Activated T-helper 17 cell treated with anti-CD3 and anti-CD28 coated beads, Interleukin-2, amount 50 U/mL, for 72 hours (primary cell): ENCODE measurements at places on chromosomes 3 and 15.

- no peaks in the 10 kb centered on the region for H3K36me3 ChIP-seq
- H3K27me3 ChIP-seq: peaks cover 24% of the 10 kb centered on the region
- H3K27ac ChIP-seq: no peak overlapping the region
- H3K4me3 ChIP-seq: no peak overlapping the region
- no peaks in the 10 kb centered on the region for H3K4me1 ChIP-seq
- ATAC-seq: no peak
These were observed 25.1 kb upstream of the MTMR10 start for GRCh38 chr15:31016446-31016915.

GRCh38 chr15:23628612-23629233 is 18.9 kb downstream of the MAGEL2 start:
- no peaks in the 10 kb centered on the region for H3K36me3 ChIP-seq
- no peak for ATAC-seq
- no peak overlapping the region for H3K27ac ChIP-seq
- H3K4me3 ChIP-seq: no peak overlapping the region
- H3K27me3 ChIP-seq: peaks cover 9% of the 10 kb centered on the region

DNA sequence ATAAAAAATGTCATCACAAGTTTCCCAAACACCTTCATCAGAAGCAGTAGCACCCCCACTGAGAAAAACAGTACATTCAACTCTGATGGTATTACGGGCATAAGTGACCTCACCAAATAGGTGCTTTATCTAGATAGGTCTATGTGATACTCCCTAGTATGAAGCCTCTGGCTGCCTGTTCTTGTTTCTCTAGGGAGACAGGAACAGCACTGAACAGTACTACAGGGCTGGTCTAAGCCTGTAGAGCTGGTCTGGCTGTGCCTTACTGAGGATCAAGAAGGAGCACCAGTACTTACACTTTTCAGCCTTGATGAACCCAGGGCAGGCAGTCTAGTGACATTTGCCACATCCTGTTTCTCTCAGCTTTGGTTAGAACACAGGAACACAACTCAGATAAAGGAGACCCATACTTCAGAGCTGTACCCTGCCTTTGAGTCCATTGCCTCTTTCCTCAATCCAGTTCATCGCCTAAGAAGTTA is 35.9 kb downstream of the OXNAD1 start:
- H3K27ac ChIP-seq: peak overlapping the region; percentile 95
- H3K4me3 ChIP-seq: peak overlapping the region; percentile 93
- peaks cover 92% of the 10 kb centered on the region for H3K36me3 ChIP-seq
- H3K27me3 ChIP-seq: no peaks in the 10 kb centered on the region

DNA sequence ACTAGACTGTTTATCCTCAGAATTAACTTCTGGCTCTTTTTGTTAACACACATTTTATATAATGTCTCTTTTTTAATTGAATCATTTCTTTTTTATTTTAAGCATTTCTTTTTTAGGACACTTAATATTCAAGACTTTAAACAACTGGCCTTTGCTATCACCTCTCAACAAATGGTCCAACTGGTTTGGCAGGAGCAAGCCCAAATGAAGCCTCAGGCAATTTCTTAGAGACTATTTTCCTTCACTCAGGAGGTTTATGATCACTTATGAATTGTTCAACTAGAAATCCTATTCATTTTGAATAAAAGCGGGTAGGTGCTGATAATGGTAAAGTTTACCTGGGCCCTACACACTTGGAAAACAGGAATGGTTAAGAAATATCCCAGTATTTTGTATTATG is 705.6 kb upstream of the GBE1 start:
- H3K27ac ChIP-seq: no peak overlapping the region
- no peaks in the 10 kb centered on the region for H3K36me3 ChIP-seq
- no peak overlapping the region for H3K4me3 ChIP-seq
- no peak for ATAC-seq

DNA sequence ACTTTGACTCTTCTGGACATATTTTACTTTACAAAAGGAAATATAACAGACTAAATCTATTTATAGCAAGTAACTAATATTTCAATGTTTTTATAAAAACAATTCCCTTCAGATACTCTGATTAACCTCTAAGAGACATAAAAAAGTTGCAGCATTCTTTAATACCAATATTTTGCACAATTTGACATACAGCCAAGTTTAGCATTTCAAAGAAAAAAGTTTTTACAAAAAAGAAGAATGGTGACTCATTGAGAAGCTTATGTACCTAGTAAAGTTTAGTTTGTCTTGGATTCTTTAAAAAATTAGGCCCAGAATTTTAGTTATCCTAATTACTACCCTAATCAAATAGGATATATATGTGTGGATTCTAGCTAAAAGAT is 17.6 kb downstream of the DAZL start:
- H3K4me3 ChIP-seq: no peak overlapping the region
- ATAC-seq: no peak
- no peaks in the 10 kb centered on the region for H3K36me3 ChIP-seq
- peaks cover 4% of the 10 kb centered on the region for H3K27me3 ChIP-seq
- no peak overlapping the region for H3K27ac ChIP-seq

DNA sequence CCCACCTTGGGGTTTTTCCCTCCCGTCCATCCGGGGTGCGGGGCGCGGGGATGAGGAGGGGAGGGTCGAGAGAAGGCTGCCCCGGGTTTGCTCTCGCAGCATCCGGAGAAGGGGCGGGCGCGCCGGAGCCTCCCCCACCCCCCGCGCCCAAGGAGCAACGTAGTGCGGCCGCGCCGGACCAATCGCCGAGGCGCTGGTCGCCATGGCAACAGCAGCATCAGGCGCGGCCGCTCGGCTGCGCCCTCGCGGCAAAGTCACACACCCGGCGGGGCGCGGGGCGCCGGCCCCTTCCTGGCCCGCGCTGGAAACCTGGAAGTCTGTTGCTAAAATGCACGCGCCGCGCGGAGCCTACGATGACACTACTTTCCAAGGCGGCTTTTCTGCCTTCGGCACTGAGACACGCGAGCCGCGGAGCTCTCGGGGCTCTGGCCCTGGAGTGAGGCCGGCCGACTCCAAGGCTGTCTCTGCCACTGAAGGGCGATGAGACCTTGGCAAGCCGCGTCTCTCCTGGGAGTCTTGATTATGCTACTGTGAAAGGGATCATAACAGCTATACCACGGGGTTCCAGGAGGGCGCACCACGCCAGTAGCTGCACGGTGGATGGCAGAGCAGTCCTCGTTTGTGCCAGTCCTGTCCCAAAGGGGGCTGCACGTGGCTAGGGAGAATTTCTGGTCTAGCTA is at the start of gene IQSEC1:
Gene IQSEC1, minus strand, starts transcription at position 104 of the 680 bp plus-strand sequence. CDS start 415 bp downstream, outside the sequence.
- H3K27ac ChIP-seq: peak within 1 kb of the TSS; percentile 54
- no peaks in the 10 kb centered on the region for H3K36me3 ChIP-seq
- H3K4me3 ChIP-seq: peak within 1 kb of the TSS; percentile 77
- peaks cover 8% of the 10 kb centered on the region for H3K27me3 ChIP-seq
- peaks cover 6% of the 10 kb centered on the region for H3K4me1 ChIP-seq

DNA sequence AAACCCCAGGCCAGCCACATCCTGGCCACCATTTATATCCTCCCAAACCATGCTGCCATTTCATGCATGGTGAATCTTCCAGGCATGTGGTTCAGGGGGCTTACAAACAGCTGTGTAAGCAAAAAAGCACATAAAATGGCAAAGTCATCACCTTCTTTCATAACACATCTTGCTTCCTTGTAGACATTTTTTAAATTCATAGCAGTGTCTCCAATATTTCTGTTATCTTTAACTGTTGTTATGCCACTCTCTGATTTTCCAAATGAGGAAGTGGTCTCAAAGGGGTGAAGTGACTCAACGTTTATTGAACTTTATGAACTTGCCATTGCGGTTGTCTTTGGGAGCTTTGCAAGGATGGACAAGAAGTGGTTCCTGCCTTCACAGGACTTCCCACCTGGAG is 264.4 kb downstream of the MEX3B start:
- no peak overlapping the region for H3K27ac ChIP-seq
- no peak overlapping the region for H3K4me3 ChIP-seq
- H3K27me3 ChIP-seq: peaks cover 51% of the 10 kb centered on the region
- H3K4me1 ChIP-seq: no peaks in the 10 kb centered on the region

- no peak for ATAC-seq
- H3K4me1 ChIP-seq: peaks cover 9% of the 10 kb centered on the region
These were observed 4.6 kb downstream of the SENP5 start for GRCh38 chr3:196872316-196872715.

DNA sequence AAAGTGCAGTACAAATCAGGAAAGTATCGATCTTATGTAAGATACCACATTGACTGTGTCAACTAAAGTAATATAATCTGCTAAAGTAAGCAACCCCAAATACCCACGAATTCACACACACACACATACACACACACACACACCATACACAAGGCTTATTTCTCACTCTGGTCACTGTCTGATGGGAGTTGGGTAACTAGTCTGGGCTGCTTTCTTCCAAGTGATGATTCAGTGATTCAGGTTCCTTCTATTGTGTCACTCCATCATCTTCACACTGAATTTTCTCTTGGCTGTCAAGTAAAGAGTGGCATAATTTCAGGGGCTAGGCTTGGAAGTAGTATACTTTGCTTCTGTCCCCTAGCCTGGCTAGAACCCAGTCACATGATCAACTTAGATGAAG is 104.8 kb upstream of the CCDC54 start:
- H3K27ac ChIP-seq: no peak overlapping the region
- peaks cover 17% of the 10 kb centered on the region for H3K27me3 ChIP-seq
- no peak overlapping the region for H3K4me3 ChIP-seq
- no peaks in the 10 kb centered on the region for H3K4me1 ChIP-seq
- H3K36me3 ChIP-seq: no peaks in the 10 kb centered on the region
- no peak for ATAC-seq

DNA sequence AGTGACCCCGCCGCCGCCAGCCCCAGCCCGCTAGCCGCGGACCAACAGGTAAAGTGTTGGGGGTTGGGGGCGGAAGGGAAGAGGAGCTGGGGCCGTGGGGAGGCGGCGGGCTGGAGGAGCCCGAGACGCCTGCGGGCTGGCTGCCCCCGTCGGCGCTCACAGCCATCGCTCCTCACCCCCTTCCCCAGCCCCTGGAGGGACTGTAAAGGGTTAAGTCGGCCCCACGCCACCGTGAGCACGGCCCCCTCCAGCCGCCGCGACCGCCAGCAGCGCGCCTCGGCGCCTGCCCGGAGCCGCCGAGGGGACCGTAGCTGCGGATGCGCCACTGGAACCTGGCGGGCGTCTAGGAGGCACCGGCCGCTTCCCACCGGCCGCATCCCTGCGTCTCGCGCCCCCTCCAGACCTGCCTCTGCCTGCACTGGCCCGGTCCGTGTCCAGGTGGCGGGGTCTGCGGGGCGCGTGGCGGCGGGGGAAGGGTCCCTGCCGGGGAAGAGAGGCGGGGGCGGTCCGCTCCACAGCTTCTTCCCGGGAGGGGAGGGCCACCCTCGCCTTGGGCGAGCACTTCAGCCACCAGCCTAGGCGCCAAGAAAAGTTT is 522 bp downstream of the MED12L start:
- no peaks in the 10 kb centered on the region for H3K36me3 ChIP-seq
- peaks cover 27% of the 10 kb centered on the region for H3K27me3 ChIP-seq
- H3K4me3 ChIP-seq: peak overlapping the region; percentile 76
- no peak overlapping the region for H3K27ac ChIP-seq

DNA sequence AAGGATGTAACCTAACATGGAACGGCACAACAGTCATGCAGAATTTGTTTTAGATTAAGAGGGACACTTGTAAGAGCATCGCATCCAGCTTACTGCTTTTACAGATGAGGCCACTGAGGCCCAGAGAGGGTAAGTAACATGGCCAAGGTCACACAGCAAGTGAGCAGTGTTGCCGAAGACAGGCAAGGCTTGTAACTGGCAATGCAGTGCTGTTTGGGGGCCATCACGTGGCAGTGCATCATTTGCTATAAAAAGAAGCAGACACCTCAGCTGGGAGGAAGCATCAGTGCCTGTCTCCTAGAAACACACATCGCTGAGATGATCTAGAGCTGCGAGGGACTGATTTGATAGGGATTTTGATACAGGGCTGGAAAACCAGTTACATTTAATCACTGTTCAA is 108.2 kb upstream of the PROK2 start:
- ATAC-seq: no peak
- H3K4me3 ChIP-seq: no peak overlapping the region
- H3K27me3 ChIP-seq: peaks cover 12% of the 10 kb centered on the region
- no peaks in the 10 kb centered on the region for H3K36me3 ChIP-seq
- no peaks in the 10 kb centered on the region for H3K4me1 ChIP-seq

- H3K4me1 ChIP-seq: no peaks in the 10 kb centered on the region
- no peaks in the 10 kb centered on the region for H3K36me3 ChIP-seq
- ATAC-seq: no peak
- H3K27me3 ChIP-seq: no peaks in the 10 kb centered on the region
- no peak overlapping the region for H3K27ac ChIP-seq
- no peak overlapping the region for H3K4me3 ChIP-seq
These were observed 134.8 kb upstream of the TTC14 start for GRCh38 chr3:180467177-180467576.

- H3K4me1 ChIP-seq: peaks cover 16% of the 10 kb centered on the region
- no peaks in the 10 kb centered on the region for H3K36me3 ChIP-seq
- no peak for ATAC-seq
- H3K27me3 ChIP-seq: no peaks in the 10 kb centered on the region
These were observed 43.4 kb downstream of the APBA2 start for GRCh38 chr15:28929200-28929599.
